ENCODE measurements at places on chromosomes 2 and 18.

DNA sequence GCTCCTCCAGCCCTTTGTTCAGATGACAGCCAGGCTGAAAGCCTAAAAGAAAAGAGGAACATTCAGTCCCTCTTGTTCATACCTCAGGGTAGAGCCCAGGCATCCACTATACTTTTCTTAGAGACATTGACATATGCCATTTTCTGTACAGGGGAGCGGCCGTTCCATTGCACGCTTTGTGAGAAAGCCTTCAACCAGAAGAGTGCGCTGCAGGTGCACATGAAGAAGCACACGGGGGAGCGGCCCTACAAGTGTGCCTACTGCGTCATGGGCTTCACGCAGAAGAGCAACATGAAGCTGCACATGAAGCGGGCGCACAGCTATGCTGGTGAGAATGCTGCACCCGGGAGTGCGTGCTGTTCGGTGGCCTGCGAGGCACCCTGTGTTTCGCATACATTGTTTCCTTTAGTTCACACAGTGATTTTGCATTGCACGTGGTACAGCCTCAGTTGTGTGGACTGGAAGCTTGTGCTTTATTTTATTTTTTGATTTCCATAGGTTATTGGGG lies 138.2 kb downstream of the ZNF236 start:
- DNase-seq, result no peak

- DNase-seq, result no peak
Observed at GRCh38 chr2:197821550-197822289, 17.3 kb downstream of the PLCL1 start.

- peak; percentile 42 for DNase-seq
Observed at GRCh38 chr2:100882645-100883613, 63.0 kb downstream of the NPAS2 start.

GRCh38 chr2:114010001-114010400 lies 120.1 kb downstream of the ACTR3 start:
- no peak for DNase-seq

- DNase-seq, result no peak
Observed at GRCh38 chr2:201275069-201275468, 14.7 kb downstream of the CASP8 start.

GRCh38 chr2:42268528-42269151 lies 92.4 kb downstream of the COX7A2L start:
- no peak for DNase-seq

- DNase-seq, result peak; percentile 18
Observed at GRCh38 chr18:55585065-55585919, 2.7 kb downstream of the TCF4 start.

DNA sequence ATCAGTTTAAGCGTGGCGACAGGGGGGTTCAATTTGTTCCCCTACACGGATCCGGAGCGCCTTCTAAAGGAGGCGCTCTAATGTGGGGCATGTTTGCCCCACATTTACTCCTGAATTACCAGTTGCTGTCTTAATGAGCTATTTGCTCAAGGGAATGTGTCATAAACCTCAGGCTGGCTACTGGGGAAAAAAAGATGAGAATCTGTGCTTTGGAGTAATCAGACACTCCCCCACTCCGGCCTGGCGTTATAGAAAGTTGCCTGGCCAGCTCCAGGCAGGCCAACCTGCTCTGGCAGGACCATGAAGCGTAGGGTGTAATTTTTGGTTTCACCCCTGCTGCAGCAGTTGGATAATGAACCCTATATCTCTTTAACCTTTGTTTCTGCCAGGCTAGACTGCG lies 31.0 kb upstream of the MAP3K20 start:
- no peak for DNase-seq

DNA sequence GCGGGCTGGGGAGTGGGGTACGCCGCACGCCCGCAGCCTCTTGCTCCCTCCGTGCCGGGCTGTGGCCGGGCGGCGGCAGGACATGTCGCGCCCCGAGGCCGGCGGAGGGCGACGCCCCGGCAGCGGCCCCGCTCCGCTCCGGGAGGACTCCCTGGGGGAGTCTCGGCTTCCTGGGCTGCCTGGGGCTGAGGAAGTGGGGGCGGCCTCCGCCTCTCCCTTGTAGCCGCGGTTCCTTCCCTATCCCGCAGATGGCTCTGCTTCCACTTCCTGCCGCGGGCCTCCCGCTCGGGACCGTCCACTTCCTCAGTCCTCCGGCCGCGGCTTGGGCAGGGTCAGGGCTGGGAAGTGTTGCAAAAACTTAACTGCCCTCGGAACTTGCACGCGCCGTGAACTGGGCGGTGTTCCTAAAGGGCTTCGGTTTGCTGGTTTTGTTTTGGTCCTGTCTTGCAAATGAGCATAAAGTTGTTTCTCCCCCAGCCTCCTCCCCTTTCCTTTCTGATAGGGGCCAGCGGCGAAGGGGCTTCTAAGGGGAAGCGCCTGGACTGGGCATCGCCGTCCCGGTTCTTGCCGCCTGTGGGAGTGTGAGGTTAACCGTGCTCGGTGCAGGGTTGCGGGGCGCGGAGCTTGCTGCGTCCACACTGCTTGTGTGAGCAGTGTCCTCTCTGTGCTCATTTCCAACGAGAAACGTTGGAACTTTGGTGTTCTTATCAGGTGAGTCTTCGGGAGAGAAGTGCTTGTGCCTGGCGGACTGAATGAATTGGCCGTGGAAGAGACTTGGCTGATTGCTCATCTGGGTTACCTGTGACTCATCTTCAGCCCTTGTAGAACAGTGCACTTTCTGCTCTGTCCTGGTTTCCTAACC lies 600 bp downstream of the RALB start:
- DNase-seq, result peak; percentile 70

GRCh38 chr2:72778410-72778809 lies 47.4 kb downstream of the EXOC6B start:
- peak; percentile 33 for DNase-seq

- DNase-seq, result no peak
Observed at GRCh38 chr2:47118581-47118980, 36.5 kb downstream of the STPG4 start.

DNA sequence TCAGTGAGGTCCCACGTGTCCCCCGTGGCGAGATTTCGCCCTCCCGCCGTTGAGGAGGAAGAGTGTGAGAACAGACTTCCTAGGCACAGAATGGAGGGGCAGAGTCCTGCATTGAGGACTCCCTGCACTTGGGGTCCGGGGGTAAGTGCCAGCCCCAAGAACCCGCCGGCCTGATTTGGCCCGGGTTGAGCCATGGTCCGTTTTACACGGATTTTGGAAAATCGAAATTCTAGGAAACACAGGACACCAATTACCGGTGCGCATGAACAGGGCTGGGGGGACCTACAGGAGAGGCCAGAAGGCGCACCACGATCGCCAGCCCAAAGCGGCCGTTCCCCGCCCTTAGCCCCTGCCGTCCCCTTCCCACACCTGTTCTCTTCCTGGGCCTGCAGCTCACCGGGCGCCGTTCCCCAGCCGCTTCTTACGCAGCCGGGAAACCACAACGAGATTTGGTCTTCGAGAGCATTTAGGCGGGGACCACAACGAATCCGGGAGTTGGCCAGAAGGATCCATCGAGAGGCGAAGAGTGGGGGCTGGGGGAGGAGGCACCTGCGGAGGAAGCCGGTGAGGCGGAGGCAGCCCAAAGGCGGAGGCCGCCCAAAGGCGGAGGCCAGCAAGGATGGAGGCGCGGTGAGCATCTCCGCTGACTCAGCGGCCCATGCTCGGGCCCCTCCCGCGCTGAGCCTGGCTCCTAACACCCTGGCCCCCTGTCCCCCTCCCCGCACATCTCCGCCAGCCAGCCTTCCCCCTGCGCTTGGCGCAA lies 464 bp upstream of the TLX2 start:
- no peak for DNase-seq

DNA sequence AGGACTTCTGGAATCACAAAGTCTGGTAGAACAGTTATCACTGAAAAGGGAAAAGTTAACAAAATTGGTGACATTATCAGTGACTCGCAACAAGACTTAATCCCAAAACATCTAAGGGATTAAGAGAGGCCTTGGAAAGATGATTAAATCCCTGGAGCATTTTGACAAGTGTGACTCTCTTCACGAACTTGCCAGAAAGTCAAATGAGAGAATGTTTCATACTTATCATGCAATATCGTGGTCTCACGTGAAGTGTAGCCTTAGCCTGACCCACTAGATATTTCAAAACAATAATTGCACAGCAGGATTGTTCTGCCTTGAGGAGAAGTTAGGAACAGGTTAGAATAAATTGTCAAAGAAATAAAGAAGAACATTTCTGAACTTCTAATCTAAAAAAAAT lies 104.5 kb downstream of the COL6A3 start:
- peak; percentile 44 for DNase-seq

DNA sequence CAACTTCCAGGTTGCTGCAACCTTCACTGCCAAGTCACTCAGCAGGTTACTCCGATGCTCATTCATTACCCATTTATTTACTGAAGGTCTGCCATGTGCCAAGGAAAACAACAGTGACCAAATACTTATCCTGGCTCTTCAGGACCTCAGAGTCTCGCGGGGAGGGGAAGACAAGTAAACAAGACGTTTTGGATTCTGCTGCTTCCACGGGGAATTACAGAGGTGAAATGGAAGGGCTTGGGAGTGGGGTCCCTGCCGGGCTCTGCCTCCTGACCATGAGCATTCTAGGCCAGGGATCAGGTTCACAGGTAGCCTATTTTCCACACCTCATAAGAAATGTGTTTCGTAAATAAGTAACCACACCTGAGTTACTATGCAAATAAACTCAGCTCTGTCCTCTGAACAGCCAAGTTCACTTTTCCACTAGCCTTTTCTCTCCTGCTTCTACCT lies 68.1 kb downstream of the CLHC1 start:
- DNase-seq, result no peak

GRCh38 chr18:13226533-13227144 lies 8.1 kb downstream of the LDLRAD4 start:
- no peak for DNase-seq

DNA sequence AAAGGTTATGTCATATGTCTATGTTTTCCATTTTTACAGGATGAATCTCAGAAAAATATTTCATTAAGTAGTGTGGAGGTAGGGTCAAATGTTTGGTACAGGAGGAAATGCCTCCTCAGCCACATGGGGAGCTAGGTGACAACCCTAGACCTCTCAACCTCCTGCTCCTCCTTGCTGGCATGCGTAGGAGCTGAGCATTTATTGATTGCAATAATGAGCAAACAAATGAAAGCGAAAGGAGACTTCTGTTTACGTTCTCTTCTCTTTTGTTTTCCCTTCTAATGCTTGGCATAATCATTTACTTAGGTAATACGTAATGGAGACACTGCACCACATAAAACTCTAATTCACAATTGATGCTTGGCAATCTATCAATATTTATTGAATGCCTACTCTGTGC lies 95.1 kb upstream of the CCBE1 start:
- DNase-seq, result no peak
